ENCODE measurements at places on chromosomes 5 and 9.

DNA sequence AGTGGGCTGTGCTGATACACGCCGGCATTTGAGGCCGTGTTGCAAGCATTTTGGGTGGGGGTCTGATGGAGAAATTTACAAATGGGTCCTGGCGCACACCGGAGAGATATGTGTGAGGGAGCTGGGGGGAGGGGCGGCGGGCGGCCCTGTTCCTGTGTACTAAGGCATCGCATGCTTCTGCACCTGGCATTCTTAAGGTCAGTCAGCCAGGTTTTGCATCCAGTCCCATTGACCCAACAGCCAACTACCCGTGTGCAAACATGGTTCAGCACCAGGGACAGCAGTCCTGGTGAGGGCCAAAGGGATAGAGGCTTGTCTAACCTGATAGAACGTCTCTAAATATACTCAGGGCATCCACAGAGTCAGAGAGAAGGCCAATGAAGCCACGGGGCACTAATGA is 839 bp downstream of the GABRG2 start:
- peak; percentile 68 for DNase-seq

DNA sequence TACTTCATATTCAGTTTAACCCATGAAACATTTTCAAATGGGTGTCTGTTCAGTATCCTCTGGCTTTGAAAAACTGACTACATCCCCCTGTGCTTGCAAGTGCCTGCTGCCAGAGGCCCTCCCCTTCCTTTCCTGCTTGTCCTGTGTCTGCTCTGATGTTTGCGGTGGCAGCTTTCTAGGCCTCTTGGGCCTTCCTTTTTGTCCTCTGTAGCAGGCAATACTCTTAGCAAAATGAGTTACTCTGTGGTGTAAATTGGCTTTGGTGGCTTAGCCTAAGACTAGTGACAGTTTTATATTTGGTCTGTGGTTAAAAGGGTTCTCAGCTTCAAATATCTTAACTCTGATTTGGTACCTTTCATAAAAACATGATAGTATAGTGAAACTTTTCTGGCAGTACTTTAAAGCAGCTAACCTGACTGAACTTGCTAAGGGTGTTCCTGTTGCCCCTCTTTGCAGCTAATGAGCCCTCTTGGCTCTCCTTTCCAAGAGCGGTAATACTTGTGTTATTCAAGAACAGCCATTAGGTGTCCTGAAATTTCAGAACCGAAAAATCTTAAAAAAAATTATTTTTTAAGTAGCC is 76.6 kb downstream of the GOLM1 start:
- DNase-seq, result no peak

DNA sequence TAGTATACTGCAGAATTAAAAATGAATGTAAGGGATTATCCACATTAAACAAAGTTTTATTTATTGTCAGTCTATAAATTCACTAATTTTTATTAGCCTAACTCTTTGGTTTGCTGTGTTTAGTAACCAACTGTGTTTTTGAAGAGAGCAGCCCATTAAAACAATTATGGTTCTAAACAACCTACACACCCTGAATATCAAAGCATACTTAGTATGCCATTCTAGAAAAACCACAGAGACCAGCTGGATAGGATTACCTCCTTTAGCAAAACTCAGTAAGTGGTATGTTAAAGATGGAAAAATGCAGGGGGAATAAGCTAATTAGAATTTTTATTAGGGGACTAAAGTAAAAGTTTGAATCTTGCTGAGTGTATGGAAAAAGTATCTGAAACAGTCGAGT is 1981.7 kb upstream of the NUDT12 start:
- no peak for DNase-seq

DNA sequence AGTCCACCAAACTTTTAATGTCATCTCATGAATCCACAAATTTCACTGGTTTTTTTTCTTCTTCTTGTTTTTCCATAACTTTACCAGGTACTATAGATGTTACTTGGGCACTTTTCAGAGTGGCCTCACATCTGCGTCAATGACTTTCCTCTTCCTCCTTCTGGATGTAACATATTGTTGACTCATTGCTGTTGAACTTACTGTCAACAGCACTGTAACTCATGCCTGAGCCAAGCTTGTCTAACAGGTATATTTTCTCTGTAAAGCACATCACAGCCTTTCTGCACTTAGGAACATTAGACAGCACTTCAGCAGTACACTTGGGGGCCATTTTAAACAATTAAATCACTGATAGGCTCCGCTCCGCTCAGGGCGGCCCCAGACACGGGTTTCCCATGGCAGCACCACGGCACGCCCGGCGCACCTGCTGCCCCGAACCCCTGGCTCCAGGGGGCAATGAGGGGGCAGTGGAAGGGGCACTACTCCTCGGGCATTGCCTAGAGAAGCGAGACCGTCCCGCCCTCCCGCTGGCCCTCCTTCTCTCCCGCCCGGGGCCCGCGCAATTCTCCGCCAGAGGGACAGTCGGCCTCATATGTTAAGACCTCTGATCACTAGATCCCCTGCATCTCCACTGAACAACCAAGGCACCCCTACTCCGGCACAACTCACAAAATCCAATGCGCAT is 41.9 kb upstream of the SPATA31C2 start:
- DNase-seq, result no peak

GRCh38 chr5:41122459-41122858 is 51.3 kb upstream of the MROH2B start:
- no peak for DNase-seq

DNA sequence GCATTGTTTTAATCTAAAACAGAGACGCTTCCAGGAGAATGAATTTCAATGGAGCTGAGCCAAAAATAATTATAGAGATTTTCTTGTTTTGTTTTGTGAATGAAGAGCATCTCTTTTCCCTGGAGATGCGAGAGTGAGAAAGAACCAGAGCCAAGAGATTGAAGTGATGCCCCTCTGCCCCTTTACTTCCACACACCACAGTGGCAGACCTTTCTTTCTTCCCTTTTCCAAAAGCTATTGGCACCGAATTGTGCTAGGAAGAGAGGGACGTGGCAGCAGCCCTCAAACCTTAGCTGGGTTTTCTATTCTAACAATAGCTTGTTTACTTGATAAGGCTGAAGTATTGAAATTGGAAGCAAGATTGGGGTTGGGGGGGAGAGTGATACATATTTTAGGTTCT is 133.0 kb upstream of the TMEM161B start:
- no peak for DNase-seq

- no peak for DNase-seq
Observed at GRCh38 chr9:4716163-4716562, 24.8 kb downstream of the AK3 start.

DNA sequence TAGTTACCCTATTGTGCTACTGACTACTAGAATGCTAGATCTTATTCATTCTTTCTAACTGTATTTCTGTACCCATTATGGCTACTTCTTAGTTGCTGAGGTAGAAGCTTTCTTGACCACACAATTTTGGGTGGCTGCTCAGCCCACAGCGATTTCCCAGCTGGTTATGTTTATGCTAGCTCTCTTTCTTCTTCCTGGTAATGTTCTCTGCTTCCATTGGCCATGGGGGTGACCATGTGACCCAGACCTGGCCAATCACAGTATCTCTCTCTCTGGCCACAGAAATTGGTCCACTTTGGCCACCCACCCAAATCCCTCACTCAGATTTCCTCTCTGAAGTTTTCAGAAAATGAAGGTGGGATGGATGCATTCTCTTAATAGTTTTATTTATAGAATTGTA is 427.9 kb upstream of the CLINT1 start:
- no peak for DNase-seq

DNA sequence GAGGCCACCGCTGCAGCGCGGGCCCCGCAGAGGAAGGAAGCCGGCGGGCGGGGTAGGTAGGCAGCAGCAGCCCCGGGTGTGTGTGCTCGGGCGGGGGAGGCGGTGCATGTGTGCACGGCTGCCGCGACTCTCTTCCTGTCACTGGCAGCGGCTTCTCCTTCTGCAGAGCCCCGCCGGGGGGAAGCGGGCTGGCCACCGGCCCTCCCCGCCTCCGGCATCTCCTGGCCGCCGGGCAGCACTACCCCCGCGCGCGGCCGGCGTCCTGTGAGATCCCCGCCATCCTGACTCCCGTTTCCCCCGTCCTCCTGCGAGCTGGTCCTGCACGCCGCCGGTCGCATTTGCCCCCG is 315 bp downstream of the PIK3R1 start:
- DNase-seq, result no peak

DNA sequence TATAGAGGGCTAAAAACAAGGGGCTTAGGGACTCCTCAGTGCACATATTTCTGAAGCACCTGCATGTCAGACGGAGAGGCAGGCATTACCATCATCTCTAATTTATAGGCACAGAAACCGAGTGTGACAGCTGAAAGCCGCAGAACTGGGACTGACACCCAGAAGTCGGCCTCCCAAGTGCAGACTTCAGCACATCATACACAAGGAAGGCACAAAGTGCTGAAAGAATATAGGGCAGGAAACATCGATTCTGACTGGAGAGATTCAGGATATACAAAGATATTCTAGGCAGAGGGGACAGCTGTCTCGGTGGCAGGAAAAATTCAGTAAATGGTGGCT is 11.2 kb downstream of the MRPS27 start:
- no peak for DNase-seq

GRCh38 chr5:150214289-150214688 is 24.4 kb downstream of the SLC6A7 start:
- DNase-seq, result no peak

DNA sequence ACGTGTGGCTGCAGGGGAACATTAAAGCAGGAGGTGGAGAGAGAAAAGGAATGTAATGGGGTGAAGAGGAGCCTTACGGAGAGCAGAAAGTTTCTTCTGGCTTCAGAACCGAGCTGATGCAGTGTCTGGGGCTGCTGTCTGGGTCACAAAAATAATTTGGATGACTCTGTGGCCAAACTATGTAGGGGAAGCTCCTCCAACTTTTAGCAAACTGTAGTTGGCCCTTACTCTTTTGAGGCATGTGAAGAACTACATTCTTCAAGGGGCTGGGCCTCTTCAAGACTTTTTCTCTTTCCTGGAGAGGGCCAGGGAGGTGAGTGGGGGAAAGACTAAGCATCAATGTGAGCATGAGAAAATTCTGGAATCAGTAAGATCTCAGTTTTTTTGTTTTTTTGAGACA is 31.9 kb upstream of the SPARC start:
- no peak for DNase-seq

DNA sequence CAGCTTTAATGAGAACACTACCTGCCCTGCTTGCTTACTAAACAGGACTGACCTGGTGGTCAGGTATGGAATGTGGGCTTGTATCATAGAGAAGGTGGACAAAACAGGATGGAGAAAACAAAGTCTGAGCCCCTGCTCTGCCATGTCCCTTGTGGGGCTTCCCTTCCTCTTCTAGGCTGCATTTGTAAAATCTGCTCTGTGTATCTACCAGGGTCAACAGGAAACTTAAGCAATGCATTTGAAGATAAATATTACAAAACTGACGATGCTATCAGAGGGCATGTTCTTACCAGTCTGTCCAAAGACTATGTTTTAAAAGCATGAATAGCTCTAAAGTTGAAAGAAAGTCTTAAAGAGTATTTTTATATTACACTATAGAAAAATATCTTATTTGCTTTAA is 228.7 kb downstream of the DCP2 start:
- no peak for DNase-seq

- no peak for DNase-seq
Observed at GRCh38 chr5:143031781-143032580, 261.8 kb downstream of the ARHGAP26 start.

DNA sequence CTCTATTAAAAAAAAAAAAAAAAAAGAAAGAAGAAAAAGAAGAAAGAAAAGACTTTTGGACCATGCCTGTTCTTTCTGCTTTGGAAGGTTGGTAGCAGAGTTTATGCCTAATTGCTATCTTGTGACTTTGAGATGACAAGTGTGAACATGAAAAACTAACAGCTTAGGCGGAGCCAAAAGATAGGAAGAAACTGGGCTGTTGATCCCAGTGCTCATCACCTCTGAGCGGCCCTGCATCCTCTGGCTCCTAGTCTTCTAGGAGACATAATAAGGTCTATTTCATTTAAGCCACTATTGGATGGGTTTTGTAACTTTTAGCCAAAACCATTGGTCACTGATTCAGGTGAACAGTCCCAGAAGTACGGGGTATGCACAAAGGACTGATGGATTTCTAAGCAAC is 34.4 kb upstream of the ATP6V1G1 start:
- DNase-seq, result no peak

GRCh38 chr5:469752-470483 is 26.9 kb downstream of the EXOC3 start:
- no peak for DNase-seq

GRCh38 chr5:21125238-21125983 is 1137.4 kb upstream of the CDH18 start:
- DNase-seq, result no peak

GRCh38 chr5:30405821-30406220 is 787.7 kb upstream of the CDH6 start:
- no peak for DNase-seq

GRCh38 chr5:91643797-91644196 is 260.7 kb upstream of the ARRDC3 start:
- no peak for DNase-seq

GRCh38 chr9:98374385-98375051 is 119.1 kb upstream of the TBC1D2 start:
- DNase-seq, result no peak

DNA sequence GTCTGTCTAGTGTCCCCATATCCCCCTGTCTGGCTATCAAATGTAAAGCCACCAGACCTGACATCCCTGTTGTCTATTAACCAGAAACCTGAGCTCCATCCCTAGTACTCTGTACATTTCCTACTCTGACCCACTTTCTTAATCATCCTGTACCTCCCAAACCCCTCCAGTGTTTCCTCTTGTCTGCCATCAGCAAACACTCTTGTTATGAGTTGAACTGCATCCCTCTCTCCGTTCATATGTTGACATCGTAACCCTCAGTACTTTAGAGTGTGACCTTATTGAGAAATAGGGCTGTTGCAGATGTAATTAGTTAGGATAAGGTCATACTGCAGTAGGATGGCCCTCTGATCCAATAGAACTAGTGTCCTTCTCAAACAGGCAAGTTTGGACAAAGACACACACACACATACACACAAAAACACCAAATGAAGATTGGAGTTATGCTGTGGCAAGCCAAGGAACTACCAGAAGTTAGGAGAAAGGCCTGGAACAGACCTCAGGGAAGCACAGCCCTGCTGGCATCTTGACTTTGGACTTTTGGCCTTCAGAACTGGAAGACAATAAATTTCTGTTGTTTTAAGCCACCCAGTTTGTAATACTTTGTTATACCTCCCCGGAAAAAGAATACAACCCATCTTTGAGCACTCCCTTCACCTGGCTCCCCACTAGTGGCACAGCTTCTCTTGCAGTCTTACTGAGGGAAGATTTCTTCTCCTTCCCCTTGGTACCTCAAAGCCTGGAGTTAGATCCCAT is 180.0 kb upstream of the PTGER4 start:
- no peak for DNase-seq
